ENCODE measurements at places on chromosomes 16 and 17.

DNA sequence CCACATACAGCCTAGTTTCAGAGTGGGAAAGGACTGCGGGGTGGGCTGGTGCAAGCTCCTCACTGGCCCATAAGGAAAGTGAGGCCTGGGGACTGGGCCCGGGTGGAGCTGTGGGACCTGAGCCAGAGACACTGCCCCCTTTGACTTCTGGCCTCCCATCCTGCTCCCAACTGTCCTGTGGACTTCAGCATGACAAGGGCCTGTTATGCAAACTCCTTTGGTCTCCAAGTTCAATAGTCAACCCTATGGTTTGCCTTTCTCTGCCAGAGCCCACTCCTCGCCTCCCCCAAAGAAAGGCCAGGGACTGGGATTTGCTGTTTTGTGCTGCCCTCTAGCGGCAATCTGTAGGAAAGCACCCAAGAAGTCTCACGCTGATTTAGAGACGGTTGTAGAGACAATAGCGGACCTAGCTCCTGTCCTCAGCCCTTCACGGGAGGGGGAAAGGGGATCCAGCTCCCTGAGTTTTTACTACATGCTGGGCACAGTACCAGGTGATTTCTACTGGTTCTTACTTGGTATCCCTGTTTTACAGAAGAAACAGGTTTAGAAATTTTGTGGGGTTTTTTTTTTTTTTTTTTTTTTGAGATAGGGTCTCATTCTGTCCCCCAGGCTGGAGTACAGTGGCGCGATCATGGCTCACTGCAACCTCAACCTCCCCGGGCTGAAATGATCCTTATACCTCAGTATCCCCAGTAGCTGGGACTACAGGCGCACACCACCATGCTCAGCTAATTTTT, 1.2 kb upstream of the TLCD3B start:
- DNase-seq, result peak; percentile 89

GRCh38 chr17:77458202-77459017, 317.6 kb downstream of the SEC14L1 start:
- no peak for DNase-seq

GRCh38 chr16:8722025-8722348, 47.6 kb downstream of the ABAT start:
- no peak for DNase-seq

- no peak for DNase-seq
Measured at GRCh38 chr17:63688396-63689020, 11.4 kb downstream of the LIMD2 start.

DNA sequence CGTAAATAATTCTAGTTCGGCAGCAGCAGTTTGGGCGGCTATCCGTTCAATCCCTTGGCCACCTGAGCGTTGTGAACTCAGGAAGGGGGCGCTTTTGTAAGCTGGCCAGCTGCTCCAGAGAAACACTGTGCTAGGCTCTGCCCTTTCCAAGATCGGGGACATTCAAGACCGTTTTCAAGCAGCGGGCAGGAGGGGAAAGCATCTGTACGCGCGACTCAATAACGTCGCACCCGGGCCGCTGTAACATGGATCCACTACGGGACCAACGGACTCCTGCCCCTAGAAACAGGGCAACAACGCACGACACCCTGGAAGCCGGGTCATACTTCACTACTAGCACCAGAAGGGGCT, 463 bp downstream of the TOP2A start:
- DNase-seq, result peak; percentile 17

DNA sequence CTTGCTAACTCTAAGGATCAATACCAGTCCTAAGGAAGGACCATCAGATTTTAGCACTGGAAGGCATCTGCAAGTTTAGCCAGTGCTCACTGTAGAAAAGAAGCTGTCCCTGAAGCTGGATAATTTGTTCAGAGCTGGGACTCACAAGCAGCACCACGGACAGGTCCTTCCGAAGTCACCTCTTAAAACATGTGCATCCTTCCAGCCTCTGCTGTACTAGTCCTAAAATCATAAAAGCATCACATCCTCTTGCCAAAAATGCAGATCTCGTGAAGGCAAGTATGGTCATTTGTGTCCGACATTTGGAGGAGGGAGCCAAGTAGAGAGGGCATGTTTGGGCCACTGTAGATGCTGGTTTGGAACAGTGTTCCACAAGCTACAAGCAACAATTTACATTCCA, 506.9 kb downstream of the RBFOX1 start:
- DNase-seq, result no peak

DNA sequence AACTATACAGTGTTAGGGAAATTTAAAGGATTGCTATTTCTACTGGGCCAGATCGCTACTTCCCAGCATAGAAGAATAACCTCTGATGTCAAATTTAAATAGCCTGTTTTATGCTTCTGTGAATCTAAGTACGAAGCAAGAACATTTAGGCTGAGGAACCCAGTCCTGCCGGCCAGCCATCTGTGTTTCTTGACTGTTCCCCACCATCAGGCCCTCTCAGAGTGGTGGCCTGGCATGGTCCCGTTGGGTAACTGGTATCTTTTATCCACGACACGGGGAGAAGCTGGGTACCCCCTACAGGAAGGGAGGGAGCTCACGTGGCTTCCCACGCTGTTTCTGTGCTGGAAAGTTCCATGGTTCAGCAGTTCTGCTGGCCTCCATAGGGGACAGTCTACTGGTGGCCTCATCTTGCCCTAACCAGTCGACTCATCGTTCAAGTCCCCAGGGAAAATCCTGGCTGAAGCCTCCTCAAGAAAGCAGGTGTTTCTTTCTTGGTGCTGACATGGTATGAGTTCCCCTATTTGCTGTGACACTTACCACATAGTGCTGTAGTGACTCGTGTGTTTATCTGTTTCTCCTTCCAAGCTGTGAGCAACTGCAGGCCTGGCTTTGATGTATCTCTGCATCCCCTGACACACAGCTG, 201.7 kb upstream of the NLRP1 start:
- no peak for DNase-seq

- DNase-seq, result no peak
Measured at GRCh38 chr16:68450741-68451255, 2.5 kb upstream of the SMPD3 start.

- DNase-seq, result no peak
Measured at GRCh38 chr17:50183421-50183994, 17.7 kb downstream of the SGCA start.

DNA sequence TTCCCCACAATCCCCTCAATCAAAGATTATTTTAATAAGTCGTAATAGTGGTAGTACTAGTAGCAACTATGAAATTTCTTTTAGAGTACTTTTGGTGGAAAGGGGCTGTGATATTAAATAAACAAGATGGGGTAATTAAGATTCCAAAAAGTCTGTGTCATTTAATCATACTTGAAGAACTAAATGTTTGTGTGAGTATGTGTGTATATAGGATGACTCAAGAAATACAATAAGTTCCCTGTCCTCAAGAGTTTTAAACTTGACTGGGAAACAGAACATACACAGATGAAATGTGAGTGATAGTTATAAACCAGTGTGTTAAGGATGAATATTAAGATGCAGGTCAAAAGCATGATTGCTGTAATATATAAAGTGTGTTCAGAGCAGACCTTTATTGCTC, 2.3 kb downstream of the ALDH3A2 start:
- DNase-seq, result no peak

- no peak for DNase-seq
Measured at GRCh38 chr16:73233329-73233765, 185.4 kb upstream of the ZFHX3 start.

DNA sequence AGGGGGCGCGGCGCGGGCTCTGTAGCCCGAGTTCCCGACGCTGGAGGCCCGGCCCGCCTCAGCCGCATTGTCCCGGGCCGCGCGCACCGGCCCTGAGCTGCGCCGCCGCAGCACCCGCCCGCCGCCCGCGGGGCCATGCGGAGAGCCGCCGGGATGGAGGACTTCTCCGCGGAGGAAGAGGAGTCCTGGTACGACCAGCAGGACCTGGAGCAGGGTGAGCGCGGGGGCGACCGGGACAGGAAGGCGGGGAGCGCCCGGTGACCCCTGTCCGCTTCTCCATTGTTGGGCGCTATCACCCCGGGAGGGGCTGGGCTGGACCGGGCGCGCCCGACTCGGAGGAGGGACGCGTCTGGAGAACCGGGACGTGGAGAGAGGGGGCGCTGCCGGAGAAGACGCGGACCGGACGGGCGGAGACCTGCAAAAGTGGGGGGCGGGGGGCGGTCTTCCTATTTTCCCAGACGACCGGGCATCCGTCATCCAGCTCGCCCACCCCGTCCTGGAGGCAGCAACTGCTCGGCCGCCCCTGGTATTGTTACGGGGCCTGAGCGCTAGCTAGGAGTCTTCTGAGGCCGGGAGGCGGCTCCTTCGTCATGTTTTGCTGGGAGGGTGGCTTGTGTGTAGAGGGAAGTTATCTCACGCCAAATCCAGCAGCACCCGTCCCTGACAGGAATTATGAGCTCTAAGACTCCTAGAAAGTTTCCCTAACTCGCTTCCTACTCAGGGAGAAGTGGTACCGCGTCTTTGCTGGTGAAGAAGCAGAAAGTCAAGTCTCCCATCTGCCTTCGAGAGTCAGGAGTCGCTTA, 678 bp downstream of the CDR2L start:
- DNase-seq, result peak; percentile 56

GRCh38 chr16:1333149-1333812, at the start of gene BAIAP3:
TSS of gene BAIAP3 (plus strand) at chr16:1333645. CDS start at chr16:1338550, 4,905 bp downstream.
- DNase-seq, result peak; percentile 86

- DNase-seq, result no peak
Measured at GRCh38 chr17:39601758-39602532, 5.8 kb downstream of the NEUROD2 start.

GRCh38 chr17:50685691-50686493, 21.8 kb downstream of the ANKRD40 start:
- DNase-seq, result no peak

DNA sequence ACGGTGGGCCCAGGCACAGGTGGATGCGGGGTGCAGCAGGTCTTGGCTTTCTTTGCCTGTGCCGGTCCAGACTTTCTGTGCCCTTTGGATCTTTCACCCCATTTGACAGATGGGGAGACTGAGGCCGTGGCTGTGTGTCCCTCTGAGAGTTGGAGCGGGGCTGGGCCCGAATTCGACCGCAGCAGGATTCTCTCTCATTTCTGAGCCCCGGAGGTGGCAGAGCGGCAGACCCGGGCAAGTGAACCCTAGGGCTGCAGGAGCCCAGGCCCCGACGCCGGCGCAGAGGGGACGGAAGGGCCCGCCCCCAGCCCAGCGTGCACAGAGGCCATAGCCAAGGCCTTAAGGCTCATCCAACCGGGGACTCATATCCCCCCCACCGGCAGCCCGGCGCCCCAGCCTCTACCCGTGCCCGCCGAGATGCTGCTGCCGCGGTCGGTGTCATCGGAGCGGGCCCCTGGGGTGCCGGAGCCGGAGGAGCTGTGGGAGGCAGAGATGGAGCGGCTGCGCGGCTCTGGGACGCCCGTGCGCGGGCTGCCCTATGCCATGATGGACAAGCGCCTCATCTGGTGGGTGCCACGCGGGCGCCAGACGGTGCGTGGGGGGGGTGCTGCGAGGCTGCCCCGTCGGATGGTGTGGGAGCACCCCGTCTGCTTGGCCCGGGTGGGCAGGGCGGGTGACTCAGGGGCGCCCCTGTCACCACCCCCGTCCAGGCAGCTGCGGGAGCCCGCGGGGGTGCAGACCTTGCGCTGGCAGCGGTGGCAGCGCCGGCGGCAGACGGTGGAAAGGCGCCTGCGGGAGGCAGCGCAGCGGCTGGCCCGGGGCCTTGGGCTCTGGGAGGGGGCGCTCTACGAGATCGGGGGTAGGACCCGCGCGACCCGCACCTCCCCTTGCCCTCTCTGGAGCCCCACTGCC, 857 bp downstream of the TMC8 start:
- DNase-seq, result no peak

DNA sequence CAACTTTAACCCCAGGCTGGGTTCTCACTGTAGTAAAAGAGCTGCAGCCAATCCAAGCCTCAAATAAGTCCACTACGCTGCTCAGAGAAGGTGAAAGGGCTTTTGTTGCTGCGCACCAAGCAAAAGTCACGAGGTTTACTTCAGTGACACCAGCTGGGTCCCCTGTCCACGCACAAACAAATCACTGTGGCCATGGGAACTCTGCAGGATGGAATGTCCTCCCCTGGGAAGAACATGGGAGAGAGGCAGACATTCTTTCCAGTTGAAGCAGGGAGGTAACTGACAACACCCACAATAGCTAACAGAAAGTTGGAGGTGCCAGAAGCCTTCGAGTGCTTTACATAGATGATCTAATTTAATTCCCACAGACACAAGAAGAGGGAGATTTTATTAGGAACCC, 181.9 kb downstream of the PMP22 start:
- no peak for DNase-seq

DNA sequence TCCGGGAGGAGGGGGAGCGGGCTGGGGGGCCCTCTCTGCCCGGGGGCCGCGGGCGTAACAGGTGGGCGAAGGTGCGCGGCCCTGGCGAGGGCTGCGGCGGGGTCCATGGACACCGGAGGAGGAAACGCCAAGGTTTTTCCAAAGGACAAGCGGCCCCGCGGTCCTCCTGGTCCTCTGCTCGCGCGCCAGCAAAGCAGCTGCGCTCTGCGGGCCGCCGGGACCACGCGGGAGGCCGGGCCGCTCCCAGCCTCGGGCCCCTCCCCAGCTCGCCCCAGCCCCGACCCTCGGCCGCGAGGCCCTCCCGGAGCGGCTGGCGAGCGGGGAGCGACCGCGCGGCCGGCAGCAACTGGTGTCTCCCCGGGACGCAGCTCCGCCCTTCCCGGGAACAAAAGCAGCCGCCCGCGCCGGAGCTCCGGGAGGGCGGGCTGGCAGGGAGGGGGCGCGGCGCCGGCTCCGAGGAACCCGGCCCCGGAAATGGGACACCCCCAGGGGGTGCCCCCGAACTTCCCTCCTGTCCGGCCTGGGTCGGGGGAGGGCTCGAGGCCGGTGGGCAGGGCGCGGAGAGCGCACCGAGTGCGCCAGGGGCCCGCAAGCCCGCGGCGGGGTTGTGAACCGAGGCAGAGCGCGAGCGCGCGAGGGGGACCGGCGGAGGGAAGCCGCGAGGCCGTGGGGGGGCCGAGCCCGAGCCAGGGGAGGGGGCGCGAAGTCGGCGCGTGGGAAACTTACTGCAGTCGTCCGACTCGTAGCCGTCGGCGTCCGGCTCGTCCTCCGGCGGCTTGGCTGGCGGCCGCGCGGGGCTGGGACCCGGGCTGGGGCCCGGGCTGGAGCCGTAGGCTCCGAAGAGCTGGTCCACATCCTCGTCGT, 837 bp downstream of the DOC2B start:
- DNase-seq, result peak; percentile 43

DNA sequence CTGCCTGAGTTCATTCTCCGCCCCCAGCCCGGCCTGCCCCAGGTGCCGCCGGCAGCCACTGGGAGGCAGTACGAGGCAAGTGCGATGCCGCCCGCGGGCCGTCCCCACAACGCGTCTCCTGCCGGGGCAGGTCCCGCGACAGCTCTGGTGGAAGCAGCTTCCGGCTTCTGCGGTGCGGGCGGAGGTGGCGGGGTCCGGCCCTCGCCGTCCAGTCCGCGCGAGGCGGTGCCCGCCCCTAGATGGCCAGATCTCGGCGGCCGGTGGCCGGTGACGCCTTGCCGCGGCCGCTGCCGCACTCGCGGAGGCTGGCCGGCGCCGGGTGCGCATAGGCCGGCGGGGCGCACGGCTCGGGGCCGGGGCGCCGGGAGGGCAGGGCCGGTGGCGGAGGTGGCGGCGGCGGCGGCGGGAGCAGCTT, 1.8 kb downstream of the GJD3 start:
- DNase-seq, result peak; percentile 79

- DNase-seq, result no peak
Measured at GRCh38 chr17:10702574-10702973, 5.2 kb downstream of the ADPRM start.
